Amniotic epithelial cell (primary cell): ENCODE measurements at places on chromosomes 5 and 9.
A peak's percentile ranks its signal among the peaks of the same experiment; 100 is the strongest.

- peak; percentile 97 for DNase-seq
These were observed 5.0 kb upstream of the SLC34A1 start for GRCh38 chr5:177378884-177379883.

- no peak for DNase-seq
These were observed 103.7 kb upstream of the ITGA1 start for GRCh38 chr5:52684051-52684450.

GRCh38 chr5:163306421-163306820 is 131.0 kb upstream of the CCNG1 start:
- DNase-seq = no peak

DNA sequence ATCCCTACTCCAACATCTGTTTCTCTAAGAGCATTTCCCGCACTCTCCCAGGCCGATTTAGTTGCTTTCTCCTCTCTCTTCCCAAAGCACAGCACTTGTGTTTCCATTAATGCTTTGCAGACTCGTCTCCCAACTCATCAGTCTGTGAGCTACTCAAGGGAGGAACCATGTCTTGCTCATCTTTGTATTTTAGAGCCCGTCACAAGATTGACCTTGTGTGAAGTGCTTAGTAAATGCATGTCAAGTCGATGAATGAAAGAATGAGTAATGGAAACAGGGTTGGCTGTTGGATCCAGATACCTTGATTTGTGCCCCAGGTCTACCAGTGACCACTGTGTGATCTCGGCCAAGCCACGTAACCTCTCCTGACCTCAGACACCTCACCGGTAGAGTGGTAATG is 99.3 kb downstream of the KLF4 start:
- peak; percentile 7 for DNase-seq

GRCh38 chr9:84271531-84271900 is 69.0 kb downstream of the SLC28A3 start:
- DNase-seq = peak; percentile 73

- DNase-seq = peak; percentile 66
These were observed 81.3 kb upstream of the PRR16 start for GRCh38 chr5:120382833-120383232.

DNA sequence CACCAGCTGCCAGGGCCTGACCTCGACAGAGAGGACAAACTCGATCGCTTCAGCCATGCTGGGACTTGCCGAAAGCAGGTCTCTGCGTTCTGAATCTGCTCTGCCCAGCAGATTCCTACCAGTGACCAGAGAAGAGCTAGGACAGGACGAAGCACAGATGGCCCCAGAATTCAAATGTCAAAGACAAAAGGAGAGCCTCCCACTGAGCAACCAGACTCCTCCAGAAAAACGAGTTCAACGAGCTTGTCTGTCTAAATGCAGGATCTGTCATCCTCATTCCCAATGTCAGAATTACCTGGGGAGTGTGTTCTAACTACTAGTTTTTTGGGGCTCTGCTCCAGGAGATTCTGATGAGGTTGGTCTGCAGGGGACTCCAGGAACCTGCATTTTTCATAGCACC is 13.4 kb downstream of the AK8 start:
- no peak for DNase-seq

DNA sequence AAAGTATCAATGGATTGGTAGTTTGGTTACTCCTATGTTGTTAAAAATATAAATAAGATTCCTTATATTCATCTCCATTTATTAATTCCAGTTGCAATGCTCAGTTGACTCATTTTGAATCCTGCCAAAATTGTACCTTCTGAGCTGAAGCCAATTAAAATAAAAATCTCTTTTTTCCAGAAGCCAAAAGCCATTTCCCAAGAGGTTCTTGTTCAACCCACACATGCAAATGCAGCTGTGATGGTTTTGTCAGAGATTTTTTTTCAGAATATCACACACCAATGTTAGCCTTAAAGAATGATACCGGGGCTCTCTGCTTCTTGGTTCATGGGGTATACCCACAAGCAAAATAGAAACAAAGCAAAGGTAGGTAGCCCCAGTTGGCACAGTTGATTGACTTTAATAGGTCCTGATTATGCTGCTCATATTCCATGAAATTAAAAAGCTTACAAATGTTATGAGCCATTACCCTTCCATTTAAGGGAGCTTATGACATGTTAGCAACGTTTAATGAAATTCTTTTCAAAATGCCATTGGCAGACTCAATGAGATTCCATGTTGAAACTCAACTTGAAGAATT is 208.0 kb downstream of the SGCD start:
- DNase-seq = no peak

GRCh38 chr9:130987738-130988399 is 21.1 kb upstream of the LAMC3 start:
- no peak for DNase-seq

DNA sequence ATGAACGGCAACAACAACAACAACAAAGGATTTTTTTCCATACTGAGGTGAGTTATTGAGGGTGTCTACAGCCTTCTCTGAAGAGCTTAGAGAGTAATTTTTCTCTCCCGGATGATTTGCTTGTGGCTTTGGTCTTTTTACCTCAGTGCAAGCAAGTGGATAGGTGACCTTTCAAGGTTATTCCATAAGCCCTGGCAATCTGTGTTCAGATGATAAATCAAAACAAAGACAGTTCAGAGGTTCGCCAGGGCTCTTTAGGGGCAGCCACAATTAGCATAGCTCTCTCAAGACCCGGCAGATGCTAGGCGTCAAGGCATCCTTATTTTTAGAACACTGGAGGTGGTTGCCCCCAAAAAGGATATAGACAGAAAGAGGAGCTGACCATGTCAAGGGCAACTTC is 417.9 kb upstream of the C9orf72 start:
- DNase-seq = no peak

GRCh38 chr5:124477062-124477461 is 269.4 kb downstream of the ZNF608 start:
- no peak for DNase-seq

DNA sequence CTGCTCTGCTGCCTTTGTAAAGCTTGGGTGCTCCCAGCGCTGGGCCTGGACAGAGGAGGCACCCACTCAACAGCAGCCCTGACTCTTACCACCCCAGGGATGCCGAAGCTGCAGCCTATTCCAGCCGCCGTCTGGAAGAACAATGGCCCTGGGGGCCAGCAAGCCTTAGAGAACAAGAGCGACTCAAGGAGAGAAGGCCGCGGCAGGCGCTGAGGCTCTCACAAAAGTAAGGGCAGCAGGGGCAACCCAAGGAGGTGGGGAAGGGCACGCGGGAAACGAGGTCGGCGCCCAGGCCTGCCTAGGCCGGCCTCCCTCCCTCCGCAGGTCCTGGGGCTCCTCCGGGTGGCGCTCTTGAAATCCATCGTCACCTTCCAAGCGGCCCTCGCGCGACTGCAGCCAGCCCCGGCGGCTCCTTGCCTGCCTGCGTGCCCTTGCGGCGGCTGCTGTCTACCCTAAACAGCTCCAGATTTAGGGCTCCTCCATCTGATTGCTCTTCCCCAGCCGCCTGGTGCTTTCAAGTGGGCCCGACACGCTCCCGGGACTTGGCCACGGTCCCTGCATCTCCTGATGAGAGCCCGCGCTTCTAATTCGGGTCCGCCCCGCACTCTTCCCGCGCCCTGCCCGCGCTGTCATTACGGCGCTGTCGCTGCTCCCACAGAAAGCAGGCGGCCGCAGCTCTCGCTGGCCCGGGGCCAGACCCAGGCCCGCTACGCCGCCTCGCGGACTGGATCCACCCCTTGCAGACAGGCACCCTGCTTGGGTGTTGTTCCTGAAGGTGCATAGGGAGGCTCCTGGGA is 213.3 kb downstream of the SEMA6A start:
- DNase-seq = peak; percentile 12

DNA sequence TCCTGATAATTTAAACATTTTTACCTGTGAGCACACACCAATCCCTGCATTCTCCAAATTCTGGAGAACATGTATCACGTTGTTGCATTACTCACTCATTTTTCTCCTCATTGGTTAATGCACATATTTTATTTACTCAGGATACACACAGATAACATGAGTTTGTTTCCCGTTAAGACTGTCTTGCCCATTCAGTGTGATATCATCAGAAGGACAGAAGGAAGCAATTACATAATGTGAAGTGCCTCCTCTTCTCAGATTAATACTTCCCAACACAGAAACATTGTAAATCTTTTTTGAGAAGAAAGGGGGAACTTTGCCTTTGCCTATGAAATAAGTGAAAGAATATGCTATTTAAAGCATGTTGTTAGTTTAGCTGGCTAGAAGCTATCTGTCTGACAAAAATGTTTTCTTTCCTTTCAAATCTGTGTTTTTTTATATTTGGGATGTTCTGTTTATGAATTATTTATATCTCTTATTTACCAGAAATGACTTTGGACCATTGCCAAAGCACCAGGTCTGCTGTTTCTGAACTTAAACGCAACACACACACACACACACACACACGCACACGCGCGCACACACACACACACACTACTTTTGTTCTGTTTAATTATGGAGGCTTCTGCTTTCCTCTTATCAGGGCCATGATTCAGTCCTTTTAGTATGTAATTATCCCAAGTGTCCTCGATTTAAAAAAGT is 186.5 kb downstream of the CHSY3 start:
- DNase-seq = no peak

GRCh38 chr9:341634-342421 is 127.2 kb downstream of the DOCK8 start:
- DNase-seq = no peak

DNA sequence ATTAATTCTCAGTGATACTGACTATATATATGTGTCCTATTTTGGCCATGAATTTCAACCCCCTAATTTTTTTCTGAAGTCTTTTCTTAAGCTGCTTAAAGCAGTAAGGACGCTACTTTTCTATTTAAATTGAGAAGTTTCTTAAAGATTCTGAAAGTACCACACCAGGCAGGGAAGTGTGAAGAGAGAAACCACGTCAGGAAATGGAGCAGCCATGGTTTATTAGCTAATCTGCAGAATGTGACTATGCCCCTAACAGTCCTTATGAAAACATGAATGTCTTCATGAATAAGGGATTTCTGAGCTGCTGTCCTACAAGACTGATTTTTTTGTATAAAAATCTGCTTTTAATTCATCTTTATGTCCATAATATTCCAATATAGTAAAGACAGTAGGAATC is 1724.3 kb upstream of the C9orf72 start:
- DNase-seq = no peak
